Coronary artery (tissue), 2 donors: ENCODE measurements at places on chromosomes 5 and 9.

- DNase-seq = no peak
Observed at GRCh38 chr9:99826579-99826978, 4.9 kb downstream of the NR4A3 start.

- DNase-seq = no peak
Observed at GRCh38 chr5:134227259-134227658, 1.4 kb upstream of the PPP2CA start.

DNA sequence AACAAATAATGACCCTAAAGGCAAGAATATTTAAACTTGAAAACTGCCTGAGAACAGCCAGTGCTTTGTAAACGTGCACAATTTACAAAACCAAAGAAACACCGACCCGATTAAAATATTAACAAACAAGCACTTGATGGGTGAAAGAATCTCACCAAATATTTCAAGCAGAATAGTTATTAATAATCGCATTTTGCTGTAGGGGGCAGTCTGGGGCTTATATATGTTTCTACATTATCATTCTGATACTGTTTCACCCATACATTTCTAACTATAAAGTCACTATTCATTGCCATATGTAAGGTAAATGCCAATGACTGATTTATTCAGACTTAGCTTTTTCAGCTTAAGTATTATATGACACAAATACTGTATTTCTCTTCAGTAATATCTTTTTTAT, 37.7 kb downstream of the UBAP2 start:
- no peak for DNase-seq

GRCh38 chr5:170537451-170538095, 33.8 kb downstream of the KCNIP1 start:
- no peak for DNase-seq

GRCh38 chr5:170585273-170585948, 81.6 kb downstream of the KCNIP1 start:
- DNase-seq = no peak

DNA sequence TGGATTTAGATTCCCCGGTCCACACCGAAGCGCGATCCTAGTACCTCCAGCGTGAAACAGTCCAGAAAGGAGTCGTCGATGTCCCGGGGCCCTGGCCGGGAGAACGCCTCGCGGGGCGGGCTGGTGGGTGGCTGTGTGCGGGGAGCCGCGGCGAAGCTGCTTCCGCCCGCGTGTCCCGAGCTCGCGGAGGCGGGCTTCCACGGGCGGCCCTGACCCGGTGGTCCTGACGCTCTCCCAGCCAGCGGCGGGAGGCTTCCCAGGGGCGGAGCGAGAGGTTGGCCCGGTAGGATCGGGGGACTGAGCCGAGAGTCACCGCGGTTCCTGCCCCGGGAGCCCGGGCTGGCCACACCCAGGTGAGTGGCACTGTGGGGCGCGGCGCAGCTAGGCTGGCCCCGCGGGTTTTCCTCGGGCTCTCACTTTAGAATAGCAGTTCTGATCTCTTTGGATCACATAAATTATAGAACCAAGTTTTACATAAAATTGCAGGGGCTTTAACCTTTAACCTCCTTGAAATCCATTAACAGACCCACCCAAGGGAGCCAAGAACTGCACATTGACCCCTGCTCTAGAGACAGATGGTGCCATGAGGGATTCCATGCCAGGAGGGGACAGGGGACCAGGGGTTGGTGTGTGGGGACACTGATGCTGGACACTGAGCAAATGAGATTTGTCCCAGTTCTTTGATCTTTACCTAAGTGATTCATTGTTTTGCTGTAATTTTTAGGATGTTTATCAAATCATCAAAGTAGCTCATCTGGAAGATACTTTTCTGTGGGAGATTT, 29.2 kb upstream of the IL31RA start:
- DNase-seq = no peak

DNA sequence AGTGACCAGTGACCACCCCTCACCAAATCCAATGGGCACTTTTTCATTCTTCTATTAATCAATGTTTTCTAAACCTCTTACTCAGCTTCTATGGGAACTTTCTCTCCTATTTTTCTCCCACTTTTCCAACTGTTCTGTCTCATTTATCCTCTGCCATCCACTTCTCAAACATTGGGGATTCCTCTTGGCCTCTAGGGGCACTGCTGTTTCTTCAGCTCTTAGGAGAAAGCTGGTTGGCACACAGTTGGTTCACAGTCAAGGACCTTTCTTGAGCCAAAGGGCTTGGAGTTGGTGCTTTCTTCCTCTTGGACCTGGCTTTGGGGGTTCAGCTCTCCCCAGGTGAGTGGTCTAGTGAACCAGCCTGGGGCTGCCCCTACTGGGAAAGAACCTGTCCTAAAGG, 112.2 kb upstream of the LHFPL2 start:
- DNase-seq = no peak

GRCh38 chr9:98964201-98964600, 20.5 kb downstream of the COL15A1 start:
- no peak for DNase-seq

DNA sequence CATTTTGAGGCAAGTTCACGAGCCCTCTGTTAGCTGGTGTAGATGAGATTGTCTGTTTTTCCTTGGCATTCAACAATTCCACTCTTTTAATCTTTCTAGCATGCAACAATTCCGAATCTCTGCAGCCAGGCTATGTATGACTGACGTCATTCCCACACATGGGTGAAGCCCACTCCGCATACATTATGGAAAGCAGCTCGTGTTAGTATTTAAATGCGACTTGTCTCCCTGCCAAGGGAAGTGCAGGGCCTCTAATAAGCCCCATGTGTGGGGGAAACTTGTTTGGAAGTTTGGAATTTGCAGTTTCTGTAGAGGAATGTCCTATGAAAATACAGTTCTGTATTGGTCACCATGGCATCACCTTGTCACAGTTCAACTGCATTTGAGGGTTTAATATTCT, 146.0 kb upstream of the FBXL7 start:
- DNase-seq = no peak

- DNase-seq = no peak
Observed at GRCh38 chr5:170538696-170539586, 35.1 kb downstream of the KCNIP1 start.

GRCh38 chr9:77417566-77417965, 230.6 kb downstream of the GNA14 start:
- no peak for DNase-seq

GRCh38 chr9:96186591-96187011, 115.4 kb downstream of the HSD17B3 start:
- DNase-seq = no peak

- DNase-seq = no peak
Observed at GRCh38 chr9:34590381-34591247, 1.1 kb upstream of the CNTFR start.

DNA sequence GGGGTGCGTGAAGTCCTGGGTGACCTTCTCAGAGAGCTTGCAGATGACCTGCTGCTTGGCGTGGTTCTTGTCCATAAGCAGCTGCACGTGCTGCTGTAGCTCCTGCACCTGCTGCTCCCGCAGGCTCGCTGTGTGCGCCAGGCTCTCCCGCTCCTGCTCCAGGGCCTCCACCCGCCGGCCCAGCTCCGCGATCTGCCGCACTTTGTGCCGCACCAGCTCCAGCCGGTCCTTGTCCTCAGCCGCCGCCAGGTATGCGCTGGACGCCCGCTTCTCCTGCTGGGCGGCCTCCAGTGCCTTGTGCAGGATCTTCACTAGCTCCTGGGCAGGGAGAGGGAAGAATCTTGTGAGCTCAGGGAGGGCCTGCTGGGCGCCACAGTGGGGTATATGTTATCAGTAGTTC, 28.5 kb upstream of the CORO2A start:
- no peak for DNase-seq

DNA sequence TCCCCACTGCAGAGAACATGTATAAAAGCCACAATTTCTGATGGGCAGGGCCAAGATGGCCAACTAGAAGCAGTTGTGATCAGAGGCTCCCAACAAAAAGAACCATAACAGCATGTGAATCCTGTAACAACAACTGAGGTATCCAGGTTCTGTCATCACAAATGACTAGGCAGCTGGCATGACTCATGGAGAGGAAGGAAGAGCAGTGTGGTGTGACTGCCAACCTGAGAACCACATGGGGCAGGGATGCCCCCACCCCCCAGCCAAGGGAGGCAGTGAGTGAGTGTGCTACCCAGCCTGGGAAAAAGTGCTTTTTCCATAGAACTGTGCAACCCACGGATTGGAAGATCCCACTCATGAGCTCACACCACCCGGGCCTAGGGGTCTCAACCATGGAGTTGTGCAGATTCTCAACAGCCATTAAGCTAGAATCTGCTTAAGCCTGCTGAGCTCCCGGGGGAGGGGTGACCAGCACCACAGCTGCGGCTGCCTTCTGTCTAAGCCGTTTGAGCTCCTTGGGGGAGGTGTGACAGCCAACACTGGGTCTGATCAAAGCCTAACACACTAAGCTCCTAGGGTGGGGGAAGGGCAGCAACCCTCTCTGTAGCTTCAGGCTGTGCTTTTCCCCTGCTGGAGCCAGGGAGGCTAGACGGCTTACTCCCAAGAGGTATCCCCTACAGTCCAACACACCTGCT, 80.1 kb upstream of the DMAC1 start:
- no peak for DNase-seq

DNA sequence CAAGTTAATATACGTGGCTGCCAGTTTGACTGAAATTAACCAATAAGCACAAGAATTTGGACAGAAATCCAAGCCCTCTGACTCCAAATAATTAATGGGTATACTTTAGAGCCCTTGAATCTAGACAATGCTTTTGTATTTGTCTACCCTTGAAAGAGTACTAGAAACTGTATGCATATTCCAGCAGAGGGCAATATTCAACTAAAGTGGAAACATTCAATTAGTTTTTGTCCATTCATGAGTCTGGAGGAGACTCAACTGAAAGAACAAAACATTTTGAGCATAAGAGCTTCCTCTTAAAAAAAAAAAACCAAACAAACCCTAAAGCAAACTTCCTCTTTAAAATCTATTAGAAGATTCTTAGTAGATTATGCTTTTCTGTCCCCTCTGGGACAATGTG, 157.8 kb downstream of the ARHGEF28 start:
- no peak for DNase-seq

- DNase-seq = no peak
Observed at GRCh38 chr5:83914199-83914598, 193.5 kb upstream of the HAPLN1 start.

DNA sequence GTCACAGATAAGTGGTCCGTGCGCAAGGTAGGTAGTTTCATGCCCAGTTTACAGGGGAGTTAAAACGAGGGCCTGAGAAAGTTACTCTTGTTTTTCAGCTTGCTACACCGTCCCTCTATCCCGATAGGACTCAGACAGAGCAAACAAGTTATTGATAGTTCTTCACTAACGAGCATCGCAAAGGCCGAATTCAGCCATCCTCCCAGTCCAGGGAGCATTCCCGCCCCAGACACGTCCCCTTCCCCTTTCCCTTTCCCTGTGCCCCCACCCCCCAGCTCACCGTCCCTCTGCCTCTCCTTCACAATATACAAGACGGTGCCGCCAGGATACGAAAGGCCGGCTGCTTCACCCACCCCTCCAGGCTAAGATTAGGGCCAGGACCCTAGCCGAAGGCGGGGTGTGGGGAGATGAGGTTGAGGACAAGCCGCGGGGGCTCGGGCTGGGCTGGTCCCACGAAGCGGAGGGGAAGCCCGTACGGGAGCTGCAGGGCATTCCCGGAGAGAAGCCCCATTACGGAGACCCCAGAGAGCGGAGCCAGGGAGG, 599 bp downstream of the KIAA1191 start:
- peak; percentile 76 for DNase-seq

- DNase-seq = no peak
Observed at GRCh38 chr9:121249563-121249962, 18.4 kb upstream of the GSN start.

- DNase-seq = no peak
Observed at GRCh38 chr5:6472792-6473191, 24.1 kb downstream of the UBE2QL1 start.

- DNase-seq = no peak
Observed at GRCh38 chr5:68406767-68407241, 191.2 kb downstream of the PIK3R1 start.

GRCh38 chr5:40446910-40447309, 232.8 kb upstream of the PTGER4 start:
- no peak for DNase-seq

GRCh38 chr9:5186416-5187169, 1.2 kb upstream of the INSL6 start:
- no peak for DNase-seq

- DNase-seq = no peak
Observed at GRCh38 chr5:123119334-123119986, 30.4 kb downstream of the PRDM6 start.

DNA sequence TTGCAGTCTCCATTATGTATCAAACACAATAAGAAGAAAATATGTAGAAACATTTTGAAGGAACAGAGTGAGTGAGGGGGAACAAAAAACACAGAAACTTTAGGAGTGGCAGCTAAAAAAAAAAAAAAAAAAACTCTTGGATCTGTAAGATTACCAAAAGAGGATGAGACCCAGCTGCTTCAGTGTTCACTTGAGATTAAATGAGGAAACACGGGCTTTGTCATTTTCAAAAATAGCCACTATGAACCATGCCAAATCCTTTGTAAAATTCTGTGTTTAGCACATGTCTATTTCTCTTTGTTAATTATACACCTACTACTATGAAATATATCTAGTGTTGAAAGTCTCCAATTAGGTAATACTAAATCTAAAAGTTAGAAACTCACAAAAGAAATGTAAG, 485.9 kb downstream of the EFNA5 start:
- no peak for DNase-seq

GRCh38 chr9:129932303-129933151, 97.3 kb downstream of the USP20 start:
- DNase-seq = no peak

DNA sequence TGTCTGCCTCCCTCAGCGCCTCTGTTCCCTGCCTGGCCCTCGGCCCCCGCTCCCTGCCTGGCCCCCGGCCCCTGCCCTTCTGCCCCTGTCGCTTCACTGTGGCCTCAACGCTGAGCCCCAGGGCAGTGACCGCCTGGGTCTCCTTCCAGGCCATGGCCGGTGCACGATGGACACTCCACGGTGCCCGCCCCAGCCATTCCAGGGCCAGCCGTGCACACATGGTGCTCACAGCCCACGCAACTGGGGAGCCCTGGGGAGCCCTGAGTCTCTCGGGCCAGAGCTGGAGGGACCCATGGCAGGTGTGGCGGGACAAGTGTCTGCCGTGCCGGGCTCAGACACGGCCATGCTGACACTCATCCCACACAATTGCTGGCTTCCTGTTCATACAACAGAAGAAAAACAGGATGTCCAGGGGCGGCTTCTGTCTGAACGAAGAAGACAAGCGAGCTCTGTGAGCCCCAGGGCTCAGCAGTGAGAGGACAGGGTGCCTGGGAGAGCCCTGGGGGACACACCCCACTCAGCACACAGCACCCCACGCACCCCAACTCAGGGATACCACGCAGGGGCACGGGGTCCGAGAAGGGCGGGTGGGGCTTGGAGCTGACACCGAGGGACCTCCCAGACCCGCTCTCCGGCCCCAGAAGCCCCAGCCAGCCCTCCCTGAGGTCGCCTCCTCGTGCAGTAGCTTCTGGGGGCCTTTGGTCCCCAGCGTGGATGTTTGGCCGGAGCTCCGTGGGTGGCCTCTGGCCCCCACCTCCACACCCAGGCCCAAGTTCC, 35.7 kb downstream of the EXD3 start:
- DNase-seq = no peak
